NCI-H1417 treated with DMSO at 0.1 percent for 48 hours (cell line): ENCODE measurements at places on chromosomes 7 and 10.

- DNase-seq = no peak
Measured at GRCh38 chr10:109939315-109939961, 16.1 kb upstream of the XPNPEP1 start.

DNA sequence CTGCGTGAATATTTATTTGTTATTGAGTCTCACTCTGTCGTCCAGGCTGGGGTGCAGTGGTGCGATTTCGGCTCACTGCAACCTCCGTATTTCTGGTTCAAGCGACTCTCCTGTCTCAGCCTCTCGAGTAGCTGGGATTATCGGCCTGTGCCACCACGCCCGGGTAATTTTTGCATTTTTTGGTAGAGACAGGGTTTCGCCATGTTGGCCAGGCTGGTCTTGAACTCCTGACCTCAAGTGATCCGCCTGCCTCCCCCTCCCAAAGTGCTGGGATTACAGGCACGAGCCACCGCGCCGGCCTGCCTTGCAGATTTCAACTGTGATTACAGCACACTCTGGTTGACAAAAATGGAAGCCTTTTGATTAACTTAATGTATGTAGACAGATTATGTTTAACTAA, 730.0 kb upstream of the VSTM2A start:
- DNase-seq = no peak

GRCh38 chr7:81600608-81601007, 169.2 kb downstream of the HGF start:
- no peak for DNase-seq

DNA sequence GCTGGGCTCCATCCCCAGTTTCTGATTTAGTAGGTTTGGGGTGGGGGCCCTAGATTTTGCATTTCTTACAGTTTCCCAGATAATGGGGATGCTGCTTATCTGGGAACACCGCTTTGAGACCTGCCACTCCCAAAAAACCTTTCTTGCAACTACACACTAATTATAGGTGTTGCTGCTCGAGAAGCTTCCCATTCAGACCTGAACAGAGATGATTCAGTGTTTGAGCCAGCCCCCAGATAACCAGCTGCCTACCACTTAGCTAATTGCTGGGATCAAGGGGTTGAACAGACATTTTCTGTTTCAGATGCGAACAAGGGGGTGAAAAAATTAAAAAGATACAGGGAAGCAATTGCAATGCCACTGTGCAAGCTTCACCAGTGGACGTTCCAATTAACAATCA, 448.5 kb downstream of the KCNMA1 start:
- DNase-seq = no peak

DNA sequence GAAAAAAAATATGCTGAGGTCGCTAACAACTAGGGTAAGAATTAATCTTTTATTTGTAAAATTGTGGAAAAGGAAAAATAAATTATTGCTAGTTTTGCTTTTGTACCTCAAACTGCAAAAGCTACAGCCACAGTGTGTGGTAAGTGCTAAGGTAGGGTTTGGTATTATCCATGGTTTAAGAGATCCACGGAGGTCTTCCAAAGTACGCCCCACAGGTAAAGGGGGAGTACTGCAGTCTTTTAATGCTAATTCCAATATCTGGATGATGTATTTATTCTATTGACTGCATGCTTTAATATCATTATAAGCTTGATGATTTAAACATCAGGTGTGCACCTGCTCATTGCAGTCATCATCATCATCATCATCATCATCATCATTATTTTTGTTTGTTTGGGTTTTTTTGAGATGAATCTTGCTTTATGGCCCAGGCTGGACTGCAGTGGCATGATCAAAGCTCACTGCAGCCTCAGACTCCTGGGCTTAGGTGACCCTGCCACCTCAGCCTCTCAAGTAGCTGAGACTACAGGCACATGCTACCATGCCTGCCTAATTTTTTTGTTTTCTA, 38.4 kb upstream of the BMS1 start:
- no peak for DNase-seq

DNA sequence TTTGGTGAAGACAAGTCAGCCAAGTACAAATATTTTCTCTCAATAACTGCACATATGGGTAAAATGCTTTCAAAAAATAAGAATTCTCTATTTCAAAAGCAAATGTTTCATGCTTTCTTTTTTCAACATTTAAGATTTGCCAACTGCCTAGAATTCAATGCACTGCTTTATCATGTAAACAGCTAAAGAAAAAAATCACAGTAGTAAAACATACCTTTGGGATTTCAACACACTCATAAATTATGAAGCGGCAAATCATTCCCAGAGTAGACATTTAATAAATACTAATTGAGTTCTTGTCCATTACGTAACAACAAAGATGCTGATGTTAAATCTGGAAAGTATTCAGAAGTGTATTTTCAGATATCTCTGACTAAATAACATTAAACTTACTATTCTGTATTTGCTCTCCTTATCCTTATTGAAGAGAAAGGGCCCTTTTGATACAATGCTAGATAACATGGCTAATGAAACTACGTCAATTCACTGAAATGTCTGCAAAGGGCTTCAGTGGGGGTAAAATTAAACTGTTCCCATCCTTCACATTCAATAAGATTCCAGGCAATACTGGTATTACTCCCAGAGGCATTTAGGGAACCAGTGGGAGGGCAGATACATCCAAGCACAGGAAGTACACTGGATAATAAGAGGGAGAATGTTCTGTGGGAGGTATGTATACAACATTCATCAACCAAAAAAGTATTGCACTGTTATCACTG, 13.9 kb downstream of the NAPEPLD start:
- no peak for DNase-seq

- DNase-seq = no peak
Measured at GRCh38 chr10:24814568-24815313, 91.1 kb upstream of the ARHGAP21 start.

- no peak for DNase-seq
Measured at GRCh38 chr10:8633909-8634308, 579.4 kb downstream of the GATA3 start.

GRCh38 chr10:101080933-101081931, 19.4 kb downstream of the KAZALD1 start:
- no peak for DNase-seq

- no peak for DNase-seq
Measured at GRCh38 chr10:104643303-104643663, 2.2 kb downstream of the SORCS3 start.

DNA sequence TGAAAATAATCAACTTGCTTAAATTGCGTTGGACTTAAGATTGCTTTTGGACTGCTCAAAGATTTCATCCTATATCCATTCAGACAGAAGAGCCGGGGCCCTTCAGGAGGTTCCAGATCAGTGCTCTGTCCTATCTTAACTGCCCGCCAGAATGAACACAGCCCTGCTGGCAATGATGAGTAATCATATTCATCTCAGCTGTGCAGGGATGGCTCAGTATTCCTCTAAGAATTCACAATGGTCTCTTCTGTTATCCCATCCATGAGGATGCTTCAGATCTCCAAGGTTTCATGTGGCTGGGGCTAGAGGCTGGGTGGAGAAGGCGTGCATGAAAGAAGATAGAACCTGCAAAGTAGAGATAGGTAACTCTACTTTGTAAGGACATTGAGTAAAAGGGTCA, 80.0 kb upstream of the NPVF start:
- DNase-seq = no peak

GRCh38 chr7:157932498-157933218, 595.9 kb downstream of the DNAJB6 start:
- no peak for DNase-seq

DNA sequence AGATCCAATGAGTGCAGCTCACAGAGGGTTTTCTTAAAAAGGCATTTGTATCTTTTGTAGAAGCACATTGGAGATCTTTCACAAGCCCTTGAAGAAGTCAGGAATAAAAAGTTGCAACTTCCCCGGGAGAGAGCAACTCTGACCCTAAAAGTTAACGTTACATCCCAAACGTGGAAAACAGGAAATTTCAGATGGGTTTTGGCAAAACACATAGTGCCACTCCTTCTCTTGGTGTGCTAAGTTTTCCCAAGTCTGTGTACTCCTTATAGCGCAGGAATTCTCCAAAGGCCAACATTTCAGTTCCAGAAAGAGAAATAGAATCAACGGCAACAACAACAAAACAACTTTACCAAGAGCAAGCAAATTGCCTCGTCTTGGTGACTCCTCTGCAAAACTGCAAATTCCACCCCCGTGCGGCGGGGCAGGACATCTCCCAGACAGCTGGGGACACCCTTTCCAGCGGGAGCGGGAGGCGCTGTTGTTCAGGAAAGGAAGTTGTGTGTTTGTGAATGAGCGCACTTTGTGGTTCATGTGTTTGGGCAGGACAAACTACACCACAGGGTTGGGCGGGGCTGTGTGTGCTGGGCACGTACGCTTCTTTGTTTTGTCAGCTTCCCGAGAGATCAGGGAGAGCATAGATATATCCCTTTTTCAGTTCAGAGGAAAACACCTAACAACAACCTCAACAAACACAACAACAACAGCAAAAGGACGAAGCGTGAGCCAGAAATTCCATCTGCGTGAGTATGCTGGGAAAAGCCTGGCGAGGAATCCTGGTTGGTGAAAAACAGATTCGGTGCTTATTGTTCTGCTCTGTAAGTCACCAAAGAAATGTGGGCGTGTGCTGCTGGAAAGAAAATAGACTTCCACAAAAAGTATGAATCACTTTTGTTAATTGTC, 294.7 kb upstream of the PITRM1 start:
- no peak for DNase-seq

GRCh38 chr7:23220690-23221305, 25.8 kb upstream of the GPNMB start:
- DNase-seq = no peak

- no peak for DNase-seq
Measured at GRCh38 chr10:63717027-63717715, 196.0 kb downstream of the REEP3 start.

DNA sequence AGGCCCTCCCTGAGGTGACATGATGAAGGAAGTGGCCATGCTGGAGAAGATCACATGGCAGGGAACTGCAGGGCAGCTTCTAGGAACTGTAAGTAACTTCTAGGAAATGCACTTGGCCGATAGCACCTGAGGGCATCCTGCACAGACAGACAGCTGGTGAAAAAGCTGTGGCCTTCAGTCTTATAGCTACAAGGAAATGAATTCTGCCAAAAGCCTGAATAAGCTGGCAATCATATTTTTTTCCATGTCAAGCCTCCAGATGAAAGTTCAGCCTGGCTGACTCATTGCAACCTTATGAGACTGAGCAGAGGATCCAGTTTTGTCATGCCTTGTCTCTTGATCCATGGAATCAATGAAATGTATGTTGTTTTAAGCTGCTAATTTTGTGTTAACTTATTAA, 91.1 kb upstream of the CACNA2D1 start:
- no peak for DNase-seq

DNA sequence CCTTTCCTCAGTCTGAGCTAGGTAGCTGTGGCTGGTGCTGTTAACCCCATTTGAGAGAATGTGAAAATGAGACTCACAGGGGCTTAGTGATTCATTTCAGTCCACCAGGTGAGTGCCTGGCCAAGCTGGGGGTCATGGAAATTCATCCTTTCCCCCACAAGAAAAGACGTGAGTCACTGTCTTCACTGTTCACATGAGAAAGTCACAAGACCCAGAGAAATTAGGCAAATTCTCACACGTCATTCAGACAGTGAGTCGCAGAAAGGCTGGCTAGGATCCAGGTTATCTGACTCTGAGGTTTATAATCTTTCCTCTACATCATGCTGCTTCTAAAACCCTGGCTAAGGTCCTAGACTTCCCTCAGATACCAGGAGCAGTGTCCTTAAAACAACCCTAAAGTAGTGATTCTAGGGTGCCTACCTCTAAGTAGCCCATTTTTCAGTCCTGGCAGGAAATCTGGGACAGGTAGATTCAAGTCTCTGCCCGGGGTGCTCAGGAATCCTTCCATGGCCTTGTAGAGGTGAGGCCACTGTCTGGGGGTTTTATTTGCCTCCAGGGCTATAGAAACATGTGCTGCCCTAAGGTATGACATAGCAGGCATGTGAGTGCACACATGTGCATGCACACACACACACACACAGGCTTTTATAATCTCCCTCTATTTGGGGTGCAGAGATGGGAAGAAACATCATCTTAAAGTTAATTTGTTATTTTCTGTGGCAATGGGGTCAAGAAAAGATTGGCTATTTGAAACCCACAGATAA, 427.9 kb upstream of the CELF2 start:
- DNase-seq = no peak

DNA sequence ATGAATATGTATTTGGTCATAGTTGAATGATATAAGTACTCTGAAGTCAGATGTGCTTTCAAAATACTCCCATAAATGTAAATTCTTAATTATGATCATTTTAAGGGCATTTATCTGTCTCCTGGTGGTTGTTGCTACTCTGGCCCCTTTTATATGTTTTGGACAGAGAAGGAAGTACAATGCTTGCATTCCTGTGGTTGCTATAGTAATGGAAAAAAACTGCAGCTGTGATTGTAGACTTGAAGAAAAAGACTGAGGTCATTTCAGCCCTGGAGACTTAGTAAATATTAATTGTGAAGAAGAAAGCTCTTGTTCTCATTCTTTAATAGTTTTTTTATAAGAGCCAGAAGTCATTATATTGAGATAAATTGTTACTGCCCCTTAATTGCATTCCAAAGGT, 70.2 kb upstream of the FERD3L start:
- DNase-seq = no peak

DNA sequence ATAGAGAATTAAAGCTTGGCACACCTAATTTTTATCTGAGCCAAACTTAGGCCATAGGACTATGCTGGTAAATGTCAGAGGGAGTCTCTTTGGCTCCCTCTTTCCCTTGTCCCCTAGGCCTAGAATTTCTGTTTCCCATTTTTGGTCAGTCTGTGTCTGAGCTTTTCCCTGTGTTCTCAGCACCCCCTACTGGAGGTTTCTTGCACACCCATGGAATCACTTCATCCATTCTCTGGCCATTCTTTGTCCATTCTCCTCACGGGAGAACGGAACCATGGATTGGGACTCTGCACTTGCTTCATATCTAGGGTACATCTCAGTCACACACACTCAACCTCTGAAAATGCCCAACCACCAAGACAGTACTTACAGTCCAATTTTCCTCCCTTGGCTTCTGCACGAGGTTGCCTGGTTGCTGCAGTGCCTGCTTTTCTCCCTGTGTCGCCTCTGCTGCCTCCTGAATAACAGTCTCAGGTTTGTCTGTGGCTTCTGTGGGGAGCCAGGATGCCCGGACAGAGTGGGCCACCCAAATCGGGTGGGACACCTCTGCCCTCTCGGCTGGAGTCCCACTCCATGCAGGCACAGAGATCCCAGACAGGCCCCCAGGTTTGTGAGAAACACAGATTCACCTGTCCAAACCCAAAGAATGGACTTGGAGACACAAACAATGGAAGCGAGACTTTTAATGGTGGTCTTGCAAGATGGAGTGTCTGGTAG, 35.1 kb upstream of the DNAH11 start:
- DNase-seq = no peak

DNA sequence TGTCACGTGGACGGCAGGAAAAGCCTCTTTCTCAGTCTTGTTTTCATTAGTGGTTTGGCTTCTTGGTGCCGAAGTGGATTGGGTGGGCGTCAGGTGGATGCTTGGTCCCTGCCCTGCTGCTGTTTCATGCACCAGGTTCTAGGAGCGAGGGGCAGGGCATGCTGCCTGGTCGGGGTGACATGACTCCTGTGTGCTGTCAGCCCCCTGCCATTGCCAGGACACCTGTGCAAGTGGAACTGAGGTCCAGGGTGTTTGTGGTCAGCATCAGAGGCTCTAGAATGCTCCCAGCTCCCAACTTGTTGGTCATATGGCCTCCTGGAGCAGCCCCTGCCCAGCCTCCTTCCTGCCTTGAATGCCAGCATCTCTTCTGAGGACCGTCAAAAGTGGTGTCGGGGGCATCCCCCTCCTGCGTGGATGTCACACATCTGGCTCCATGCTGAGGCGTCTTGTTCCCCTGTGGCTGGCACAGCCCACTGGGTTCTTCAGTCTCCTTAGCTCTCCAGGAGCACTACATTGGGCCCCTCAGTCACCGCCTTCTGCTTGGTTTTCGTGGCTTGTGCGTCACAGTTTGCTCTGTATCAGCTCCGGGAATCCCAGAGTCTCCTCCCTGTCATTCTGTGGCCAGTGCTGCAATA, 24.8 kb downstream of the ADCY1 start:
- DNase-seq = no peak
